ENCODE measurements at places on chromosomes 4 and X.

GRCh38 chrX:82384401-82384800 lies 1123.7 kb upstream of the POU3F4 start:
- no peak for DNase-seq

DNA sequence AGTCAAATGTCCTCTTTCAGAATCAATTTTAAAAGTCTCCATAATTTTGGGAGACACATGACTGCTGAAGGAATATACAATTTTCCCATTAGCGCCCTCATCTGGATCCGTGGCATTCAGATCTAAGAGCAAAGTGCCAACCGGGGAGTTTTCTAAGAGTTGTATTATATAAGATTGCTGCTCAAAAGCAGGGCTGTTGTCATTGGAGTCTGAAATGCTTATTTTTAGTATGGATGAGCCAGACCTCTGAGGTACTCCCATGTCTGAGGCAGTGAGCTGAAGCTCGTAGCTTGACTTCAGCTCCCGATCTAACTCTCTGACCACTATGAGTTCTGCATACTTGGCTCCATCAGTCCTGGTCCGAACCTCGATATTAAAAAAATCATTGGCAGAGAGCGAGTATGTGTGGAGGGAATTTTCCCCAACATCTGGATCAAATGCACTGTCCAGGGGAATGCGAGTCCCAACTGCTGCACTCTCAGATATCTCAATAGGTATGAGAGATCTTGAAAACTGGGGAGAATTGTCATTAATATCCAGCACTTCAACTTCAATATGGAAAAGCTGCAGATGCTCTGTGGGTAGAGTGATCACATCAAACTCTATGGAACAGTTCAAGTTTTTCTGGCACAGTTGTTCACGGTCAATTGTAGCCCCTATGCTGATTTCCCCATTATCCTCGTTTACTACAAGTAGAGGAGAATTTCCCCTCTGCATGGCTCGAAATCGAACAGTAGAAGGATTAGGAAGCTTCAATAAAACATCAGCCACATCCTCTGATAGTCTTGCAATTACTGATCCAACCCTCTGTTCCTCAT lies 917 bp downstream of the PCDH18 start:
- DNase-seq, result no peak

DNA sequence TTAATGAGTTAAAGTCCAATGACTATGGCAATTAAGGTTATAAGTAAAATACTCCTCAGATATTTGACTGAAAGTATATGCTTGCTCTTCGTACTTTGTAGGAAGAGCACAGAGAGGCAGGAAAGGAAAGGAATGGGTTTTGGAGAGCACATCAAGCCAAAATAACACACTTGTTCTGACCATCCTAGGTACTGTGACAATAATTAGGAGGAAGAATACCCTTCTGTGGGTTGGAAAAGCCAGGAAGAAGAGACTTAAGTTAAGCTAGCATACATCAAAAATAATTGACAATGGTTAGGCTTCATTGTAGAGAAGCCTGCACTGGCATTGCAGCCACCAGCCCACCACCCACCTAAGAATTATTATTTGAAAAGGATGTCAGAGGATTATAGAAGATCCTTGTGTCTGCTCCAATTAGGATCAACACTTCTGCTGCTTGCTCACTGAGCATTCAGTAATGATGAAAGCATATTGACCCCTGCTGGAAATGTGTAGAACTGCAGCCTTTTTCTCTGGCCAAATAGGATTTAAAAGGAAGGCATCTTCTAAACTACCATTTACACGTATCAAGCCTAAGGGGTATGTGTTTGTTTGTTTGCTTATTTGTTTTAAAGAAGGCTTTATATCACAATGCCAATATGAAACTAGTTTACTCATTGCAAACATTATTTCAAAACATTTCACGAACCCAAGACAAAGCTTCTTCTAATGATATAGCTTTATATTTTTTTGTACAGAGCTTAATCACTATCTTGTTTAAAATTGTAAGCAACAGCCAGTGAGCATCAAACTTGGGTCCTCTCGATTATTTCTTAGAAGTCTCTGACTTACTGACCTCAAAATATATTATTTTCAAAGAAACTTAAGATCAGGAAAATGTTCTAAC lies 286.2 kb upstream of the TET2 start:
- peak; percentile 74 for DNase-seq

GRCh38 chr4:76028350-76028765 lies 5.1 kb upstream of the CXCL10 start:
- peak; percentile 30 for DNase-seq

DNA sequence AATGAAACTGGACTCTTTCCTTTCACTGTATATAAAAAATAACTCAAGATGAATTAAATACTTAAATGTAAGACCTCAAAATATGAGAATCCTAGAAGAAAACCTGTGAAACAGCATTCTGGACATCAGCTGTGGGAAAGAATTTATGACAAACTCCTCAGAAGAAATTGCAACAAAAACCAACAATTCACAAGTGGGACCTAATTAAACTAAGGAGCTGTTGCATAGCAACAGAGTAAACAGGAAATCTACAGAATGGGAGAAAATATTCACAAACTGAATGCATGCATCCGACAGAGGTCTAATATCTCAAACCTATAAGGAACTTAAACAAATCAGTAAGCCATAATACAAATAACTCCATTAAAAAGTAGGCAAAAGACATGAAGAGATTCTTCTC lies 851.7 kb upstream of the PCDH10 start:
- no peak for DNase-seq

Measured in activated CD4-positive, alpha-beta T cell treated with anti-CD3 and anti-CD28 coated beads, Interleukin-10, Interleukin-2, amounts not matched to agents 100 ng/mL and 50 ng/mL, durations not matched to agents 16 hours and 8 hours (primary cell).